Activated naive CD4-positive, alpha-beta T cell (primary cell): ENCODE measurements at places on chromosomes 2 and 18.

GRCh38 chr2:195595825-195596224 lies 61.2 kb upstream of the SLC39A10 start:
- DNase-seq = no peak

GRCh38 chr2:64697297-64698176 lies 43.8 kb upstream of the SERTAD2 start:
- no peak for DNase-seq

GRCh38 chr2:138997856-138998517 lies 217.8 kb upstream of the NXPH2 start:
- no peak for DNase-seq

DNA sequence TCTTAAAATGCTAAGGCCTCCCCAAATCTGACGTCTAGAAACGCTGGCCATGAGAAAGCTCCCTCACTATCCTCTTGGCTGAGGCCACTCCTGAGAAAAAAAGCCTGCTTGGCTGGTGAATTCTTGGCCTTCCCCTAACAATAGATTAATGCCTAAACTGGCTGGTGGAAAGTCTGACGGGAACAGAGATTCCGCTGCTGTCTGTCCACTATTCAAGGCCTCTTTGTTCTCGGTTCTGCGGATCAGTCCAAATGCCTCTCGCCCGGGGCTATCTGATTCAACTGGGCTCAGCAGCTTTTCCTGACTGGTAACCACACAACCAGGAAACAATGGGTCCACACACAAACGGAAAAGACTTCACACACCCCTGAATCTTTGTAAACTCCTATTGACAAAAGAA lies 27.2 kb downstream of the PXDN start:
- no peak for DNase-seq

GRCh38 chr18:40653682-40654081 lies 1301.4 kb upstream of the PIK3C3 start:
- no peak for DNase-seq

DNA sequence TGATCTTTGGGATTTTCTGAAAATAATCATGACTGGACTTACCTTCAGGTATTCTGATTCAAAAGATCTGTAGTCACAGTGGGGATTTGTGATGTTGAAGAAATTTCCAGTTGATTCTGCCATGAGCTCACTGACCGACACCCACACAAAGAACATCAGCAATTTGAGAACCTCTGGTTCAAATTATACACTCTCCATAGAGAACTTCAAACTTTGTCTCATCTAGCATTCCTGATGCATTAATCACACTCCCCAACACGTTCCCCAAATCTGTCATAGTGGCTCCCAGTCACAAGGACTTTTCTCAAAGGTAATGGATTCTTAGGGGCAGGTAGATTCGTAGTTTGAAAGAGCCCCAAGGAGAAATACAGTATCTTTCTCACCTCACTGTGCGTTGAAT lies 584.3 kb downstream of the FBXO15 start:
- DNase-seq = no peak

DNA sequence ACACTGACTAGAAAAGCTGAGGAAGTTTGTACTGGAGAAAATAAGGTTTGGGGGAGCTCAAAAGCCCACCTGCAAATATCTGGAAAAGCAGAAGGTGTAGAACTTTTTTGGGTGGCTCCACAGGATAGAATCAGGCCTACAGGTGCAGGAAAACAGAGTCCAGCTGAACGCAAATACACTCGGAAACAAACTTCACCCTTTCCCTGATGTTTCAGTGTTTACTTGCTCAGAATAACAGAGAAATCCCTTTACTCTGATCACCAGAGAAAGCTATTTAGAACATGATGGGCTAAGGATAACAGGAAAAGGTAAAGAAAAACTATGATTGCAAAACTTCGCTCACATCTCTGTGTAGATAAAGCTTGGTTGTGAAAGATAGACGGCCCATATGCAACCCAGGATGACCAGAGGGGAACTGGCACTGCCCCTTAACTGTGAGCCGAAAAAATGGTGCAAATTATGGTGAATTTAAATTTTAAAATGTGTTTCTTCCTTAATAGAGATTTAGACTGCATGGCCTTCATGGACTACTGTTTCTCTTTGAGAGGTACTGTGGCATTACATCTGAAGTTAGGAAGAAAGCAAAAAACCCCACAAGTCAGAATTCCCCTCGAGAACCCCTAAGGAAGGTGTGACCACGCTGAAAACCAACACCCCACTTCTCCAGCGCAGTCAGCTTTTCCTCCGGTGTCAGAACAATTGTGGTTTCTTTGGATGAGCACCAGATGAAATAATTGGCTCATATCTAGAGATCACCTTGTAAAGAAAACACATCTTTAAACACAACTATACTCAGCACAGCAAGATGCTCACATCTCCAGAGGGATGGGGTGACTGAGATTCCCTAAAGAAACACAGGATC lies 84.5 kb upstream of the TMEM247 start:
- no peak for DNase-seq

DNA sequence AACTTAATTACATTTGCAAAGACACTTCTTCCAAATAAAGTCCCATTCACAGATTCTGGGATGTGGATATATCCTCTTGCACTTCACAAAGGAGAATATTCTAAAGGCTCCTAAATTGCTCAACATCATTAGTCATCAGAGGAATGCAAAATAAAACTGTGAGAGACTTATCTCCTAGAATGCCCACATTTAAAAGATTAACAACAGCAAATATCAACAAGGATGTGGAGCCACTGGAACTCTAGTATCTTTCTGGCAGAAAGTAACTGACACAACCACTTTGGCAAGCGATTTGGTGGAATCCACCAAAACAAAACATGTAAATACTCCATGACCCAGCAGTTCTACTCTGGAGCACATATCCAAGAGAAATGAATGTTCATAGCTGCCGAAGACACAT lies 4.6 kb downstream of the NEU2 start:
- DNase-seq = no peak
